NCI-H460 (cell line): ENCODE measurements at places on chromosomes 13 and 19. TPM values are rescaled to one million over a fixed set of nuclear protein-coding genes. Genes with fewer than 3 reads are reported as not detected.

DNA sequence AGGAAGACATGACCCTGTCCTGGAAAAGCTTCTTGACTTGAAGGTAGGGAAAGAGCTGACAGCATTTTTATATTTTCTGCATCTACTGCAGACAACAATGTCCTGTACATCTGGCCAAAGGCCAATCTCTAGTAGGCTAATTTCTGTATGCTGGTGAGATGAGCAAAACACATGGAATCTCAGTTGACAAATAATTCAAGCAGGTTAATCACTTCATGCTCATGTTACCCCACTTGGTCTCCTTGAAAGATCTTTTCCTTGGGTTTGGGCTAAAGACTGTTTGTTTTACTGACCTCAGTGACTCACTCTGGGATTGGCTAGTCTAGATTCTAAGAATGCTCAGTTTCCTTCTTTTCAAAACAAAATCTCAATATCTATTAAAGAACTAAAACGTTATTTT, 298.8 kb downstream of the LMO7 start:
- no peak for DNase-seq

DNA sequence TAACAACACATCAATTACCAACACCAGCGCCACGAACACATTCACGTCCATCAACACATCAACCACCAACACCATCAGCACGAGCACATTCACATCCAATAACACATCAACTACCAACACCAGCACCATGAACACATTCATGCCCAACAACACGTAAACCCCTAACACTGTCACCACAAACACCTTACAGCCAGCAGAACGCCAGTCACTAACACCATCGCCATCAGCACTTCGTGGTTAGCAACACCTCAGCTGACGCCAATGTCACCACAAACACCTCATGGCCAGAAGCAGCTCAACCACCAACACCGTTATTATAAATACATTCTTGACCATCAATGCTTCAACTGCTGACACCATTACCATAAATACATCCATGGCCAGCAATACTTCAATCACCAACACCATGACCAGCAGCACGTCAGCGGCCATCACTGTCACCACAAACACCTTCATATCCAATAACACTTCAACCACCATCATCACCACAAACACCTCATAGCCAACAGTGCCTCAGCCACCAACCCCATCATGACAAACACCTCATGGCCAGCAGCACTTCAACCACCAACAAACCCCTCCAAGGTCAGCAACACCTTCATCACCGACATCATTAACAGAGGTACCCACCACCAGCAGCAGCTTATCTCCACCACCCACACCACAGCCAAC, 9.4 kb downstream of the FCER2 start:
- no peak for DNase-seq

DNA sequence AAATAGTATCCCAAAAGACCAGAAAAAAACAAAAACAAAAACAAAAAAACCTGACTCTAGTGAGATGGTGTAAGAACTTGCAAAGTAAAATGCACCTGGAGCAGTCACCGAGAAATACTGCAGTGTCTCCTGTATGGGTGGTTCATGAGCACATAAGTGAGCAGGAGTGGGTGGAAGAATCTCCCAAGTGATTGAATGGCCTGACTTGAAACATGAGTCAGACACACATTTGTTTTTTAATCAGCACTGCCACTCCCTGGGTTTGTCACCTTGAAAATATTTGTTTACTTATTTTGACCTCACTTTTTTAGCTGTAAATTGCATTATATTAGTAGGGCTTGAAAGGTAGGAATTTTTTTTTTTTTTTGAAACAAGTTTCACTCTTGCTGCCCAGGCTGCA, 2.0 kb downstream of the ZNF431 start:
- no peak for DNase-seq

GRCh38 chr19:44570984-44571684, 41.7 kb upstream of the CEACAM20 start:
- DNase-seq = peak; percentile 66

- DNase-seq = no peak
These were observed 636 bp upstream of the RB1 start for GRCh38 chr13:48302871-48303358.

GRCh38 chr13:56886398-56886797, 254.3 kb upstream of the PRR20A start:
- no peak for DNase-seq

DNA sequence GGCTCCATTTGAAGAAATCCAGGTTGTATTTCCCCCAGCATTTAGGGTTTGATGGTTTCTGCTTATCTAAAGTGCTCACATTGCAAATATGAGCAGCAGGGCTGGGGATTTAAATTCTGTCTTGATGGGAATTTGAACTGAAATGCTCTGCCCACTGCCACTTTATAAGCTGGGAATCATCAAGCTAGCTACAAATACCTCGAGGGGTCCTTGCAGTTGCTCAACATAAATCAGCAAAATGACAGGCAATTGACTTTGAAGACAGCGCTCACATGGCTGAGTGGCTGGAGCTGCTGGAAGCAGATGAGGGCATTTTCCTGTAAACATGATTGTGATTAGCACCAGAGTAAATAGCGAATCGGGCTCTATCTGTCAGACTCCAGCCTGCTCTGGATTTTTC, 39.4 kb upstream of the MEDAG start:
- no peak for DNase-seq

DNA sequence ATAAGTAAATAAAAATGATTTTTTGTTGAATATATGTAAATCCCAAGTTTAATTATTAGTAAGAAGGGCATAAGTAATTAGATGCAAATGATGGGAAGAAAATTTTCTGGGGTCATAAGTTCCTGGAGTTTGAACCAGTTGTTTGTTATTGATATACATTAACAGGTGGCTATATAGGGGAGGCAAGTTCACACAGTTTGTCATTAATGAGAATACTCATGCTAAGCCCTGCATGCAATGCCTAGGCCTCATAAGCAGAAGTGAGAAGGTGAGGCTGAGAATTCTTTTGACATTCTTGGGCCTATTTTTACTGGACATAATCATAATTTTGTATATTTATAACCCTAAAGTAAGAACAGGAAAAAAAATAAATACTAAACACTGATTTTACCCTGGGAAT, 1210.7 kb upstream of the PCDH9 start:
- no peak for DNase-seq

- no peak for DNase-seq
These were observed 12.1 kb upstream of the SCEL start for GRCh38 chr13:77523386-77523785.

- DNase-seq = no peak
These were observed 23.5 kb downstream of the SLC25A15 start for GRCh38 chr13:40812724-40813445.

- DNase-seq = no peak
These were observed 560.1 kb downstream of the DIAPH3 start for GRCh38 chr13:59603646-59604045.

GRCh38 chr13:85847012-85847411, 47.8 kb upstream of the SLITRK6 start:
- no peak for DNase-seq

DNA sequence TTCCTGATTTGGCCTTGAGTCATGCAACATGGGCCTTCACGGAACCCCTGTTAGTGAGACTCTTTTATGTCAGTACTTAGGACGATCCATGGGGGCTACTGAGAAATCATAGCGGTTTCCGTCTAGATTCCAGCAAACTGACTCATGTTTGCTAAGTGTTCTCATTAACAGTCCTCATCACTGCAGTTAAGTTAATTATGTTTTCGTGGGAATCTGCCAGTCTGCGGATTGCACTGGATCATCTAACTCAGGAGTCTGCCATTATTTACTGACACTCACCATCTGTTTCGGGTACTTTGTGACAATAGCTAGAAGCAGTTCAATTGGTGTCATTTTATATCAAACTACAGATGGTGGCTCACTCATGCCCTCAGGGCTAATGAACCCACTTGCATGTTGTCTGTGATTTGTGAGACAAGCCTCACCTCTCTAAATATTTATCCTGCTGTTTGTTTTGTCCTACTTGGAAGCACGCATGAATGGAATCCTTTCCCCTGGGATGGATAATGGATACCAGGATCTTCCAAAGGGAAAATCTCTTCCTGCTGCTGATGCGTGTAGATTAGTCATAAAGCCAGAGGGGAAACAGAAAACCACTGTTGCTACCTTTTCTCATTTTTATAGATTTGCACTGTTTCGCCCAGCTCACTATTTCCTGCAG, 61.8 kb downstream of the RAB20 start:
- DNase-seq = peak; percentile 89

DNA sequence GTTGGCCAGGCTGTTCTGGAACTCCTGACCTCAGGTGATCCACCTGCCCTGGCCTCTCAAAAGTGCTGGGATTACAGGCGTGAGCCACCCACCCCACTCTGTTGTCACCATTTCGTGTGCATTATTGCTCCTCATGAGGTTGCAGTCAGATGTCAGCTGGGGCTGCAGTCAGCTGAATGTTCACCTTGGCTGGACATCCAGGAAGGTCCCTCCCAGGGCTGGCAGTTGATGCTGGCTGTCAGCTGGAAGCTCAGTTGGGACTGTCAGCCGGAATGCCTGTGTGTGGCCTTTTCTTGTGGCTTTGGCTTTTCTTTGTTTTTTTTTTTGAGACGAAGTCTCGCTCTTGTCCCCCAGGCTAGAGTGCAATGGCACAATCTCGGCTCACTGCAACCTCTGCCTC, 6.6 kb downstream of the MEGF8 start:
- no peak for DNase-seq

DNA sequence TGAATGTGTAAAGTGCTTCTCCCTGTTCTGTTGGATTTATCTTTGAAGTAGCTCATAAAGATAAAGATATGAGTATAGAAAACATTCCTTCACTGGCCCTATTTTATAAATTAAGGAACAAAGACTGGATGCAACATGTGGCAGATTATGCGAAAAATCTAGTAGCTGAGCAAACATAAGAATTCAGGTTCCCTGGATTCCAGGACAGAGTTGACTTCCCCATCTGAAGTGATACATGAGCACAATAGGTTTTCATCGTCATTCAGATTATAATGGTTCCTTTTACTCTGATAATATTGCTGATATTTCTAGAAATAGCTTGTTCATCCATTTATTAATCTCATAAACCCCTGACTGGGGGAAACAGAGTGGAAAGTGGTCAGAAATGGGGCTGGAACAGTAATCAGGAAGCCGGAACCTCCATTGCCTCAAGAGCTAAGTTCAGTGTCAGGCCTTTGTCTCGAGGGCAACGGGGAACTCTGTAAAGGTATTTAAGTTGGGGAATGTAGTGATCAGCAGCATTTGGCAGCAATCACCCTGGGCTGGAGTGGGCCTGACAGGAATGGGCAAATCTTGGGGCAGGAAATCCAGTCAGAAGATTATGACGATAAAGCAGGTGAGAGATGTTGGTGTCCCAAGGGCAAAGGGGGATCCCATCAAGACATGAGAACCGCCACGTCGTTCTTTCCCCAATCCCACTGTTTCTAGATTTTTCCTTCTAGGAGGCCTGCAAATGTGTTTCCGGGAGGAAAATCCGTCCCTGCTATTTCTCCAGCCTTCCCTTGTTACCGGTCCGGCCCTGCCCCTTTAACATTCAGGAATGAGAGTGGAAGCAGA, 232.5 kb upstream of the SERP2 start:
- no peak for DNase-seq

- no peak for DNase-seq
These were observed 1.7 kb downstream of the INTS6 start for GRCh38 chr13:51451134-51451466.

DNA sequence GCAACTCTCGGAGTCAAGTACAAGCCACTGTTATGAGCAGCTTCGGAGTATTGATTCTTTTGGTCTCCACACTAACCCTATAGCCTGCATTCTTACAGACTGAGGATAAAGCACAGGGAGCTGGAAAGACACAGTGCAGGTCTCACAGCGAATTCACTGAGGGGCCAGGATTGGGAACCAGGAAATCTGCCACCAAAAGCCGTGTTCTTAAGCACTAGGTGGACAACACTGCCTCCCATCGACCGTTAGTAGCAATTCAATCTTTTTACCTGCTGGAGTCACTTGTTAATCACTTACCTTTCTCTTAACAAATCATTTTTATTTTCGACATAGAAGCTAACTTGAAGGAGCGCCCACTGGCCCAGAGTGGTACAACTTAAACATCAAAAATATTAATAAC, 6.3 kb downstream of the PMIS2 start:
- DNase-seq = peak; percentile 12

DNA sequence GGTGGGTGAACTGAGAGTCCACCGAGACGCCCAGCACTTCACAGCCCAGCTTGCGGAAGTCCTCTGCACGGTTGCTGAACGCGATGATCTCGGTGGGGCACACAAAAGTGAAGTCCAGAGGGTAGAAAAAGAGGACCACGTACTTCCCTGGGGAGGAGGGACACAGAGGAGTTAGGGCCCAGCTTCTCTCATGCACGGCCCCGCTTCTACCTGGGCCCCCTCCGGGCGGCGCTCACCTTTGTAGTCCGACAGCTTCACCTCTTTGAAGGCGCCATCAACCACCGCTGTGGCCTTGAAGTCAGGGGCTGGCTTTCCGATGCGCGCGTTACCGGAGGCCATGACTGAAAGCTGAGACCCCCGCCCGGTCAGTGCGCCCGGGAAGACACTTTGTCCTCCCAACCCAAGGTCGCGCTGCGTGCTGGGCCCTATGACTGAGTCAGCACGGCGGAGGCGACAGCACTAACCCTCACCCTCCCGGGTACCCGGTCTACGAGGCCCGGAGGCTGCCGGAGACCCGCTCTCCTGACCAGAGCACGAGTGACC, 606 bp downstream of the PRDX2 start:
- no peak for DNase-seq

GRCh38 chr19:55402509-55402908, 5.1 kb downstream of the UBE2S start:
- no peak for DNase-seq

DNA sequence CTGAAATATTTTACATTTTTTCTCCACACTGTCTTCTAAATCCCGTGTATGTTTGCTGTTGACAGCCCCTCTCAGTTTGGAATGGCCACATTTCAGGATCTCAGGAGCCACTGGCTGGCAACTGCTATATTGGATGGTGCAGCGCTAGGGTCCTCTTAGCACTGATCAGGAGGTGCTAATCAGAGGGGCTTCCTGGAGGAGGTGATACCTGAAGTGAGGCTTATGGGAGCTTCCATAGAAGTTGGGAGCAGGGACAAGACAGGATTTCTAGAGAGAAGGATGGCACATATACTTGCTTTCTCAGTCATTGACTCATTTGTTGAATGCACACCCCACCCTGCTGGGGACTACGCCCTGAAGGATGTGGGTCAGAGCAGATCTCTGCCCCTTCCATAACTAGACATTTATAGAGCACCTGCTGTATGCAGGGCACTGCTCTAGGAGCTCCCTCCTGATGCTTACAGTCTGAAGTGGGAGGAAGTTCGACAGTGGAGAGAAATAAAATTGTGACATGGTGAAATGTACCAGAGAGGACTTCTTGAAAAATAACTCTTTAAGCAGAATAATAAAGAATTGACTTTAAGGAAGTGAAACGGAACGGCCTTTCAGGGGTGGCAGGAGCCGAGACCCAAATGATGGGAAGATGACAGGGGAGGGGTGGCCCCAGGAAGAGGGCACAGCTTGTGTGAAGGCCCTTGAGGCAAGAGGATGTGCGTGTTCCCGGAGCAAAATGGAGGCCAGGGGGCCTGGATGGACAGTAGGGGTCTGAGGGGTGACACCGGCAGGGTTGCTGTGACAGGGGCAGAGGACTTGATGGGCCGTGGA, 13.1 kb downstream of the AP2A1 start:
- no peak for DNase-seq

- DNase-seq = no peak
These were observed 17.3 kb upstream of the FCGBP start for GRCh38 chr19:39951686-39952085.

- no peak for DNase-seq
These were observed 1.7 kb downstream of the CEACAM5 start for GRCh38 chr19:41709951-41710645.

Gene THSD8
- not detected in 2 replicates for total RNA-seq

Gene PSG1
- total RNA-seq = not detected in 2 replicates

Gene ANGPTL4
- 42.5 and 43.0 TPM in 2 replicates for total RNA-seq

Gene S1PR4
- 0.07 and 0.75 TPM in 2 replicates for total RNA-seq

Gene FFAR2
- not detected in 2 replicates for total RNA-seq

Gene ZNF132
- total RNA-seq = 2.1 and 2.4 TPM in 2 replicates
